ENCODE measurements at places on chromosomes 3 and 15.
A peak's percentile ranks its signal among the peaks of the same experiment; 100 is the strongest.

DNA sequence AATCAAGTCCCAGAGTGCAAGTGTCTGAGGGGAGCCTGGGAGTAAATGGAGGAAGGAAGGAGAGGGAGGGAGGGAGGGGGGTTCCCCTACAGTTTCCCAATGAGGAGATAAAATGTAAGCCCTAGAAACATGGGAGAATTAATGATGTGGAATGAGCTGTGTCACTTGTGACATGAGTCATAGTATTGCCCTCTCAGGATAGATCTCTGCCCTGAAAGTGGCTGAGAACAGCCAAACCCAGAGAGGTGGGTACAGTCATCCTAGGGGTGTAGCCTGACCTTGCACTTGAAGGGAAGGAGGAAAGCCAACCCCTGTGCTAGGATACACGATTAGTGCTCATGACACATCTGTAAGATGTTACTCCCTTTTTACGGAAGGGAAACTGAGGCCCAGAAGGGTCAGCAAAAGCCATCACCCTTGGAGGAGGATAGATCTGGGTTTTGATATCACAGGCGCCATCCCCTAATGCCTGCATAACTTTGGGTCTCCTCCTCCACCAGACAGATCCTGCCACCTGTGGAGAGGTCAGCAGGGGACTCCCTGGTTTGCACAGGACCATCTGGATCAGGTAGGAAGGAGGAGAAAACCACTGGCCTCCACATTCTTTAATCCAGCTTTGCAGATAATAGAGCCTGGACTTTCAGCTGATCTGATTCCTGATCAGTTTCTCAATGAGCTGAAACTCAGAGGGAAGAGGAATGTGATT lies 23.1 kb upstream of the USP3 start:
- no peak for DNase-seq

DNA sequence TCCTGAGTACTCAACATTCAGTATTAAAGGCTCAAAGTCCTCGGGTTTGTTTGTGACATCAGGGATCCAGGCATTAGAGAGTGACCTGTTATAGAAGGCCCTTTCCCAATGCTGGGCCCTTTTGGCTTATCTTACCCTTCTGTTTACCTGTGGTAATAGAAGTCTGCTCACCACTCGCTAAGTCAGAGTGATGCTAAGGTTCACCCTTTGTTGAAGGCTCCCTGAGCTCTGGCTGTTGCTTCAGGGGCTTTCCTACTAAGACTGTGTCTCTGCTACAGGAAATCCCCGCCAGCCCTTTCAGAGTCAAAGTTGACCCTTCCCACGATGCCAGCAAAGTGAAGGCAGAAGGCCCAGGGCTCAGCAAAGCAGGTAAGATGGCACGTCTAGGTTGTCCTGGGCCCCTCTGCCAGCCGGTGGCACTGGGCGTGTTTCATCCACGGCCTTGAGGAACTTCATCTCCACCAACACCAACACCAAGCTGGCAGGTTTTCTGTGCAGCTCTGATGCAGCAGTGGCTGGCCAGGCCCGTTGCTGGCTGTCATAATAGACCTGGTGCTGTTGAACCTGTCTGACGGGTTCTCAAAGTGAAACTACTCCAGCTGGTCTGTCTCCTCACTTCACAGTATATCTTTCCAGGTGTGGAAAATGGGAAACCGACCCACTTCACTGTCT lies 99.1 kb downstream of the DNASE1L3 start:
- peak; percentile 65 for DNase-seq

GRCh38 chr3:192055946-192056345 lies 595.0 kb downstream of the PYDC2 start:
- DNase-seq = no peak

DNA sequence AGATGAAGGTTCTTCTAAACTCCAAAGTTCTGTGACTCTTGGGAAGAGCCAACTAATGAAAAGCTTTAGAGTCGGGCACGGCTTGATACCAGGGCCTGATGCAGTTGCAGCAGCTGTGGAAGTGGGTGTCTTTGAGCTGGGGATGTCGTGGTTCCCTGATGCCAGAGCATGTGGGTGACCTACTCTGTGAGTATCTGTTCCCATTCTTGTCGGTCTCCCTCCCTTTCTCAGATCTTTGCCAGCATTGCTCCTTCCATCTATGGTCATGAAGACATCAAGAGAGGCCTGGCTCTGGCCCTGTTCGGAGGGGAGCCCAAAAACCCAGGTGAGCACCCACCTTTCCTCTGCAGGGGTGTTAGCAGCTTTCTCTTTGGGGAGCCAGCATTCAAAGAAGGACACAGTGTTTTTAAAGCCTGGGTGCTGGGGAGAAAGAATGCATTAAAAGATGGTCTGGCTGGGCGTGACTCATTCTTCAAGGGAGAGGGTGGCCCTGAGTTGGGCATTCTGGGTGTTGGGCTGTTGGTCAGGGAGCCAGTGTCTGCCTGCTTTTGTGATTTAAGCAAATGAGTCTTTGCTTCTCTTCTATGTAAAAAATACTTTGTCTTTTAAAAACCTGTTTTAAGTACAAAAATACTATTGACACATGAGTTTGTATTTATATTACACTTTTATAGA lies 13.2 kb upstream of the PODXL2 start:
- DNase-seq = no peak

- no peak for DNase-seq
These were observed 60.2 kb upstream of the SLC4A7 start for GRCh38 chr3:27544372-27544865.

DNA sequence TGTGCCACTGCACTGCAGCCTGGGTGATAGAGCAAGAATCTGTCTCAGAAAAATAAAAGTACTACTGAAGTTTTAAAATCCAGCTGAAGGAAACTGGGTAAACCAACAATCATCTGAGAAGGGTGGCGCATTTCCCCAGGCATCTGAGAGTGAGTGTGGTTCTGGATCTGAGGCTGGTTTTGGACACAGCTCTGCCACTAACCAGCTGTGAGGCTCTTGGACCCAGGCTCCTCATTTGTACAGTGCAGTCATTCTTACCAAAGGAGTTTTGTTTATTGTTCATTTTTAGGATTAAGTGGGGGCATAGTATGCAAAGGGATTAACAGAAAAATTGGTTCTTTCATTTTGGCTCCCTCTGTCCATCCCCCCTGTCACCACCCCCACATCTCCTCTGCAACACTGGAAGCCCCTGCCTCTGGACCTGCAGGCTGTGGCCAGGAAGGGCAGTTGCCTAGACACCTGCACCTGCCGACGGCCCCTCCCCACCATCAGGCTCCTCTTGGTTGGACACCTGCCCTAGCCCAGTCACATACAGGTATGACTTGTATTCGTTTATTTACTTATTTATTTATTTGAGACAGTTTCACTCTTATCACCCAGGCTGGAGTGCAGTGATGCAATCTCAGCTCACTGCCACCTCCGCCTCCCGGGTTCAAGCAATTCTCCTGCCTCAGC lies 8.8 kb downstream of the NUP210 start:
- DNase-seq = no peak

DNA sequence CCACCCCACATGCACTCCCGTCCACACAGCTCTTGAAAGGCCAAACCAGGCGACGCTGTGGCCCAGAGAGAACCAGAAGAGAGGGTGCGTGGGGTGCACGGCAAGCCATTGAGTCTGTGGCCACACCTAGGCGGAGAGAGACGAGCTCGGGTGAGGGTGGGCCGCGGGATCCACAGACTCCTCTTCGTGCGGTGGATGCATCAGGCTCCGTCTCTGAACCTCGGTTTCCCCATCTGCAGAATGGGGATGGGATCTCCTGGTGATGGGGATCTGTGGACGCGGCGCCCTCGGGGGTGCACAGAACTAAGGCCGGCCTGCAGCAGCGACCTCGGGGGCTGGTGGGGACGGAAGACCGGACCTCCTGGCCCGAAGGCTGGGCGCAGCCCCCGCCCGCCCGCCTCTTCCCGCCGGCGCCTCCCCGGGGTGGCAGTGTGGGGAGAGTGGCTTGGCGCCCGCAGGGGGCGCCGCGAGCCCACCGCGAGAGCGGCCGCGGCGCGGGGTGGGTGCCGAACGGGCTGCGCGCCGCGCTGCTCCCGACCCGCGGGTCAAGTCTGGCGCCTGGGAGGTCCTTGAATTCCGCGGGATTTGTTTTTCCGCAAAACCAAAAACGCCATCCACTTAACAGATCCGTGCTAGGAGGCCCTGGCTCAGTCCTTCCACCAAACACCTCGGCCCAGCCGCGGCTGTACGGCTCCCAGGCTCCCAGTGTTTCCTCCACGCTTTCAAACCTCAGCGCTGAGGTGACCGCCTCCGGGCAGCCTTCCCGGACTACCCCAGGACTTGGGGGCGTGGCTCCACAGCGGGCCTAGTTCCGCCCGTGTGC lies 13.2 kb upstream of the ADPGK start:
- no peak for DNase-seq

DNA sequence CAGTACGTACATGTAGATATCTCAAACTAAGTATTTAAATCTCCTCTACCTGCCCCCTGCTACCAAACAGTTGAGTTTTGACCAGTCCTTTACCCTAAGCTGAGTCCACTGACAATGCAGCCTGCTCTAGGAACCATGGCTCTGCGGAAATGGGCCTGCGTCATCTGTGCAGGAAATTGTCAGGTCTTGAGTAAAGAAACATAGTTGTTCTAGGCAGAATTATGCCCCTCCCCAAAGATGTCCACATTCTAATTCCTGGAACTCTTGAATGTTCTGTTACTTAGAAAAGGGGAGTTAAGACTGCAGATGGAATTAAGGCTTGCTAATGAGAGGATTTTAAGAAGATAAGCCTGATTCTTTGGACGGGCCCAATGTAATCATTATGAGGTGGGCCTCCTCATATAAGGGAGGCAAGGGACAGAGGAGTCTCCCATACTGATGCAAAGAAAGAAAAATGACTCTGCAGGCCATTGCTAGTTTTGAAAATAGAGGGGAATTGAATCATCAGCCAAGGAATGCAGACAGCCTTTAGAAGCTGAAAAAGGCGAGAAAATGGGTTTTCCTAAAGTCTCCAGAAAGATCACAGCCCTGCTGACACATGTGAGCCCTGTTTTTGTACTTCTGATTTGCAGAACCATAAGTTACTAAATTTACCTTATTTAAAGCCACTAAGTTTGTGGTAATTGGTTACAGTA lies 5.5 kb upstream of the VGLL3 start:
- DNase-seq = no peak

DNA sequence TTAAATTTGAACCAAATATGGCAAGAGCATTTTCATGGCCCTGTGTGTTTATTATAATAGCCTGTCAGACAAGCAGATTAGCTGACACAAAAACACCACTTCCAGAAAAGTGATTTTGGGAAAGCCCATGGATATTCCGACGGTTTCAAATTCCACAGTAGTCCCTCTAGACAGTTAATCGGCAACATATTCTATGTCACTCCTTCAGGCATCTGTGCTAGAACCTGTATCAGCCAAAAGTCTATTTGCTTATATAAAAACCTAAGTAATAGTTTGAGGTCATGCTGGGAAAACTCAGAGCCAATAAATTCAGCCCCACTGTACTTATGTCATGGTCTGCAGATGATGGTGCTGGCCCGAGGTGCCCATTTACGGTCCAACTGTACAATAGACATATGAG lies 110.2 kb upstream of the ARHGEF26 start:
- DNase-seq = no peak

DNA sequence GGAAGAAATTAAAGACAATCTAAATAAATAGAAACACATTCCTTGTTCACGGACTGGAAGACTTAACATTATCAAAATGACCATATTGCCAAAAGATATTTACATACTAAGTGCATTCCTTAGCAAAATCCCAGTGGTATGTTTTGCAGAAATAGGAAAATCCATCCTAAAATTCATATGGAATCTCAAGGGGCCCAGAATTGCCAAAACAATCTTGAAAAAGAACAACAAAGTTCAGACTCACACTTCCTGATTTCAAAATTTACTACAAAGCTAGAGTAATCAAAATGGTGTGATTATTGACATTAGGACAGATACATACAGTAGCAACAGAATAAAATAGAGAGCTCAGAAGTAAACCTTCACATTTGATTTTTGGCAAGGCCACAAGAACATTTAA lies 515.5 kb downstream of the OCA2 start:
- no peak for DNase-seq

DNA sequence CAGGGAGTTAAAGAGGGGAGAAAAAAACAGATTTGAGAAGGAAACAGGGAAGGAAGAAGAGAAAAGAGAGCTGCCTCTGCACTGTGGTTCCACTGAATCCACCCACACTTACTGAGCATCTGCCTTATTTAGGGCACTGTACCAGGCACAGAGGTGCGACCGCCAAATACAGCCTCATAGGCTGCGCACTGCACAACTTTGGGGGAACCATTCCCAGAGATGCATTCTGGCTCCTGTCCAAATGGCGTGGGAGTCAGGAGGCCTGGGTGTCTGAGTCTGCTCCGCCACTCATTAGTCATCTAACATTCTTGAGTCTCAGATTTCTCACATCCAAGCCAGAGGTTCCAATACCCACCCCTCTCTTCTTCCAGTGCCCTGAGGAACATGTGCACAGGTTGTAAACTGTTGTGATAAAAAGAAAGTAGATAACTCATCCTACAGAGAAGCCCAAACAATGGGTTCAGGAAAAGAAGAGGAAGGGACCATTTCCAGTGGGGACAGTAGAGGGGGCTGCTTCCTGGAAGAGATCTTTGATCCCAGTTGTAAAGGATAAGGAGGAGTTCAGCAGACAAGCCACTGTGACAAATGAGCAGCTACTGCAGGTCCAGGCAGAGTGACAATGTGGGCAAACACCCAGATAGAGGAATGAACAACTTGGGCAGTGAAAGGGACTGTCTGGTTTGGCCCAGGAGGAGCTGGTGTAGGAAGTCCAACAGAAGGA lies 254.6 kb downstream of the UACA start:
- no peak for DNase-seq

GRCh38 chr3:102673271-102674115 lies 238.7 kb downstream of the ZPLD1 start:
- DNase-seq = peak; percentile 3

GRCh38 chr15:66866656-66867055 lies 164.6 kb downstream of the SMAD6 start:
- DNase-seq = no peak

DNA sequence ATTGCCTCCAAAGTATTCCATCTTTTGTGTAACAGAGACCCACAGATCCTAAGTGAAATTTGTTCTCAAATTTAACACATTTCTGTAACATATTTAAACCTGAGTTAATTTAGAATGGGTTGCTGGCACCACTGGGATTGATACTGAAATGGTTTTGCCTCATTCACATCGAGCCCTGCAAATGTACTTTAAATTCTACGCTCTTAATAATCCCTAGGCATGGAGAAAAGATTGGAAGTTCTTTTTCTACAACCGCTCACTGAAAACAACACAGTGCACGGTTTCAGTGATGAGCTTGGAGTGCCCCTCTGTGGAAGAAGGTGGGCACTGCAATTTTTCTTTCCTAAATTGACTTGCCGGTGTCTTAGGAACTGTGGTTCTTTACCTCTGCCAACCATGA lies 109.9 kb upstream of the ATP11B start:
- peak; percentile 71 for DNase-seq

GRCh38 chr3:191246630-191247029 lies 47.6 kb downstream of the OSTN start:
- no peak for DNase-seq

Measured in DMS153 (cell line).